ENCODE measurements at places on chromosomes 13 and 19. TPM values are rescaled to one million over a fixed set of nuclear protein-coding genes. Genes with fewer than 3 reads are reported as not detected.

- H3K36me3 ChIP-seq = peaks cover 4% of the 10 kb centered on the region
- no peak overlapping the region for H3K27ac ChIP-seq
- peaks cover 14% of the 10 kb centered on the region for H3K27me3 ChIP-seq
- H3K4me1 ChIP-seq = peaks cover 12% of the 10 kb centered on the region
- DNase-seq = no peak
- H3K4me3 ChIP-seq = no peak overlapping the region
Measured at GRCh38 chr19:7792281-7792680, 29.2 kb downstream of the CLEC4M start.

- no peak overlapping the region for H3K27ac ChIP-seq
- peaks cover 2% of the 10 kb centered on the region for H3K27me3 ChIP-seq
- H3K36me3 ChIP-seq = no peaks in the 10 kb centered on the region
- H3K4me3 ChIP-seq = no peak overlapping the region
- H3K4me1 ChIP-seq = peaks cover 10% of the 10 kb centered on the region
- DNase-seq = no peak
Measured at GRCh38 chr13:77460195-77460594, 75.3 kb upstream of the SCEL start.

DNA sequence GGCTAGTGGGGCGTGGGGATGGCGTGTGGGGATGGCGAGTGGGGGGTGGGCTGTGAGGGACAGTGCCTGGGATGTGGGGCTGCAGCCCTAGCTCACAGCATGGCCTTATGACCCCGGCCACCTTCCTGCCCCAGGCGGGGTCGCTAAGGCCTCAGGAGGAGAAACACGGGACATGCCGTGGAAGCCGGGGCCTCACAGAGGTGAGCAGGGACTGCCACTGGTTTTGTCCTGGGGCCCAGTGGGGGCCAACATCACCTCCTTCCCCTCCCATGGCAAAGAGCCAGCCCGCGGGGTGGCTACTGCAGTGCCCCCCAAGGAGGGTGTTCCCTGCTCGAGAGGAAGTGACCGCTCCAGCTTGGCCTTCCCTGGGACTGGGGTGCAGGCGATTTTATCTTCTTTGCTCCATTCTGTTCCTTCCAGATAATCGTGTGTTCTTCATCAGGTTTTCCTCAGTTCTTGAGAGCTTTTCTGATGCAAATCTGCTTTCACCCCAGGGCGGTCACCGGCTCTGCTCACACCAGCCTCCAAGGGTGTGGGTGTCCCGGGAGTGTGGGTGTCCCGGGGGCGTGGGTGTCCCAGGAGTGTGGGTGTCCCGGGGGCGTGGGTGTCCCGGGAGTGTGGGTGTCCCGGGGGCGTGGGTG, 1.2 kb downstream of the F7 start:
- peaks cover 4% of the 10 kb centered on the region for H3K36me3 ChIP-seq
- H3K27me3 ChIP-seq = peaks cover 3% of the 10 kb centered on the region
- no peak overlapping the region for H3K27ac ChIP-seq

DNA sequence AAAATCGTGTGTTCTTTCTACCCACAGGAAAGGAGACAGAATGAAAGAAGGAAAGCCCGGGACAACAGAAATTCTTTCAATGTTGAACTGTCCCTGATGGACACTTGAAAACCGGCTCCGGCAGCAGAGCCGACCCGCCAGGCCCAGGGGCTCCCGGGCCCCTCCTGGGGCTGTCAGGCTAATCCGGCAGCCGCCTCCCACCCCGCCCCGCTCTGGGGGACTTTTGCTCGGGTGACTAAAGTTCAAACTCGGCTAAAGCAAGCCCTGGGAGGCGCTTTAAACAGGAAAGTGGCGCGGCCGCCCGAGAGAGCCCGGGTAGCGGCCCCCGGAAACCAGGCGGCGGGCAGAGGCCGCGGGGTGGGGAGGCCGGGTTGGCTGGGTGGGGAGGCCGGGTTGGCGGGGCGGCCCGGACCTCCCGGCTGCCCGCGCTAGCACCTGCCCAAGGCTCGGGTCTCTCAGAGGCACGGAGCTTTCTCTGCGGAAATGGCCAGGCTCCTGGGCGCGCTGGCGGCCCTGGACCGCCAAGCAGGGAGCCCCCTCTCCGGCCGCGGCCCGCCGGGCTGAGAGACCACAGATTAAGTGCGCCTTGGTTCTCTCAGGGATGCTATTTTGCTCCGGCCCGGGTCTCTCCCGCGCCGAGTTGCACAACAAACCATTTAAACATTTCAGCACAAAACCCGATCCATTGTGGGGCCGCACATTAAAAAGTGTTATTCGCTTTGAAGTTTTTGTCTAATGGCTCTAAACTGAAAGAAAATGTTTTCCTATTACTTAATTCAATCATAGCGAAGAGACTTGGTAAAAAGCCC, 2.6 kb upstream of the GSX1 start:
- H3K4me3 ChIP-seq = peak overlapping the region; percentile 34
- no peak overlapping the region for H3K27ac ChIP-seq
- H3K4me1 ChIP-seq = peaks cover 28% of the 10 kb centered on the region
- no peak for DNase-seq
- H3K27me3 ChIP-seq = peaks cover 26% of the 10 kb centered on the region

GRCh38 chr19:20162821-20163220, 4.2 kb upstream of the ZNF486 start:
- H3K27ac ChIP-seq = peak overlapping the region; percentile 92
- DNase-seq = peak; percentile 42
- no peak overlapping the region for H3K4me3 ChIP-seq
- H3K36me3 ChIP-seq = peaks cover 21% of the 10 kb centered on the region

- DNase-seq = no peak
- H3K36me3 ChIP-seq = no peaks in the 10 kb centered on the region
- H3K27me3 ChIP-seq = no peaks in the 10 kb centered on the region
- peaks cover 5% of the 10 kb centered on the region for H3K4me1 ChIP-seq
- H3K27ac ChIP-seq = no peak overlapping the region
Measured at GRCh38 chr13:40438999-40439797, 227.2 kb downstream of the FOXO1 start.

GRCh38 chr13:28889086-28889732, 69.1 kb downstream of the MTUS2 start:
- no peaks in the 10 kb centered on the region for H3K36me3 ChIP-seq

DNA sequence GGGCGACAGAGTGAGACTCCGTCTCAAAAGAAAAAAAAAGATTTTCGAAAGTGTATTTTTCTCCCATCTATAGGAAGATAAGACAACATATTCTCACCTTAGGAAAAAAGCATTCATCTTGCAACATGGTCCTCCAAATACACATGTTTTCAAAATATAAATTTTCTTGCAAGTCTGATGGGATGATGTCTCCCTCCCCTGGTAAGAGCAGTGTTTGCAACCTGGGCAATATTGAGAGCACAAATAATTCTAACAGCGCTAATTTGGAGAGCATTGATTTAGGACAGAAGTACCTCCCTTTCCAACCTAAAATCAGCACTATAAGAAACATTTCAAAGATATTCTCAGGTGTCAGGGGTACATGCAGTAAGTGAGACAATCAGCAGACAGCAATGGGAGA, 61.0 kb upstream of the SHISA2 start:
- no peak overlapping the region for H3K27ac ChIP-seq
- H3K27me3 ChIP-seq = no peaks in the 10 kb centered on the region
- no peaks in the 10 kb centered on the region for H3K4me1 ChIP-seq
- no peak for DNase-seq

DNA sequence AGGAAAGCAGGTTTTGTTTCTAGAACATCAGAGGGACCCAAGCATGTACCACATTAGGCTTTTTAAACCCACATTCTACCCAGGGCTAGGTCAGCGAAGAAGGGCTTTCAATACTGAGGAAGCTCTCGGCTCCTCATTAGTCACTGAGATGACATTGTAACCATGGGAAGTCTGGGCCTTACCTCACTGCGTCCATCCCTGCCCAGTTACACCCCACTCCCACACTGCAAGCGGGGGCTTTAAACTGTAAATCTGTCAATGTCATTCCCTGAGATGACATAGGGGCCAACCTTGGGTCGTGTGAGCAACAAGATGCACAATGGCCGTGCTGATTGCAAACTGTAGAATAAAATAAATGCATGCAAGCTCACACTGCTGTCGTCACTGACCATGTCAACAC, 21.7 kb upstream of the TFDP1 start:
- H3K4me3 ChIP-seq = no peak overlapping the region
- H3K36me3 ChIP-seq = peaks cover 3% of the 10 kb centered on the region
- H3K4me1 ChIP-seq = peaks cover 20% of the 10 kb centered on the region
- peaks cover 18% of the 10 kb centered on the region for H3K27me3 ChIP-seq

DNA sequence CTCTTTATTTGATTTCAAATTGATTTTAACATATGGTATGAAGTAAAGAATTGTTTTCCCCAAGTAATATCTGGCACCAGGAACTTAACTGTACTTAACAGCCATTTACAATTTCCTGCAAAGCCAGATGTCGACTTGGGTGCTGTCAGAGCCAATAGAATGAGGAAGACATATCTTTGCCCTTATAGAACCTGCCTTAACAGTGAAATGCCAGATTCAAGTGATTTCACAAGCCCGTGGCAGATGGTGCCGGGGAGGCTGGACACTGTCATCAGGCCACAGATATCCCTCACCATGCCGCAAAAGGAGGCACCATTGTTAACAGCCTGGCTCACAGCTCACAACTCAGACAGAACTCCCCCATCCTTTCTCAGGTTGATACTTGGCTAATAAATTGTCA, 48.7 kb downstream of the ESD start:
- peaks cover 10% of the 10 kb centered on the region for H3K4me1 ChIP-seq
- peaks cover 6% of the 10 kb centered on the region for H3K27me3 ChIP-seq

- DNase-seq = no peak
- H3K4me3 ChIP-seq = no peak overlapping the region
- H3K4me1 ChIP-seq = no peaks in the 10 kb centered on the region
- H3K27ac ChIP-seq = no peak overlapping the region
Measured at GRCh38 chr13:34349091-34349722, 531.3 kb downstream of the RFC3 start.

DNA sequence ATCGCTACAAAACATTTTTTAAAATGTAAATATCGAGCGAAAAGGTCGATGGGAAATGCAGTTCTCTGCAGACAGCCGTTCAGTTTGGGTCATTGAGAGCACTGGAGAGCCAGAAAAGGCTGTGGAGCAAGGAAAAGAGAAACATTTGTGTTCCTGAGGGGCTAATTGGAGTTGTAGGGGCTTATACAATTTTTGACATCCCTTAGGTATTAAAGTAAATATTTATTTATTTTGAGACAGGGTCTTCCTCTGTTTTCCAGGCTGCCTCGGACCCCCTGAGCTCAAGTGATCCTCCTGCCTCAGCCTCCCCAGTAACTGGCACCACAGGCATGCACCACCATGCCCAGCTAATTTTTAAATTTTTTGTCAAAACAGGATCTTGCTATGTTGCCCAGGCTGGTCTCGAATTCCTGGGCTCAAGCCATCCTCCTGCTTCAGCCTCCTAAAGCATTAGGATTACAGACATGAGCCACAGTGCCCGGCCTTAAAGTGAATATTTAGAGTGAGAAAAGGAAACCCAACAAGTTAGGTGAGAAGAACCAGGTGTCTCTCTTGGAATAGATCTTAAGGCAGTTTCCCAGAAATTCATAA, 825 bp upstream of the YIF1B start:
- peaks cover 31% of the 10 kb centered on the region for H3K4me1 ChIP-seq
- H3K27ac ChIP-seq = peak overlapping the region; percentile 37
- peaks cover 5% of the 10 kb centered on the region for H3K36me3 ChIP-seq

GRCh38 chr19:18412610-18413239, 6.5 kb upstream of the SSBP4 start:
- no peak for DNase-seq
- no peak overlapping the region for H3K27ac ChIP-seq
- peaks cover 8% of the 10 kb centered on the region for H3K4me1 ChIP-seq
- H3K27me3 ChIP-seq = peaks cover 15% of the 10 kb centered on the region
- no peaks in the 10 kb centered on the region for H3K36me3 ChIP-seq
- H3K4me3 ChIP-seq = peak overlapping the region; percentile 24

DNA sequence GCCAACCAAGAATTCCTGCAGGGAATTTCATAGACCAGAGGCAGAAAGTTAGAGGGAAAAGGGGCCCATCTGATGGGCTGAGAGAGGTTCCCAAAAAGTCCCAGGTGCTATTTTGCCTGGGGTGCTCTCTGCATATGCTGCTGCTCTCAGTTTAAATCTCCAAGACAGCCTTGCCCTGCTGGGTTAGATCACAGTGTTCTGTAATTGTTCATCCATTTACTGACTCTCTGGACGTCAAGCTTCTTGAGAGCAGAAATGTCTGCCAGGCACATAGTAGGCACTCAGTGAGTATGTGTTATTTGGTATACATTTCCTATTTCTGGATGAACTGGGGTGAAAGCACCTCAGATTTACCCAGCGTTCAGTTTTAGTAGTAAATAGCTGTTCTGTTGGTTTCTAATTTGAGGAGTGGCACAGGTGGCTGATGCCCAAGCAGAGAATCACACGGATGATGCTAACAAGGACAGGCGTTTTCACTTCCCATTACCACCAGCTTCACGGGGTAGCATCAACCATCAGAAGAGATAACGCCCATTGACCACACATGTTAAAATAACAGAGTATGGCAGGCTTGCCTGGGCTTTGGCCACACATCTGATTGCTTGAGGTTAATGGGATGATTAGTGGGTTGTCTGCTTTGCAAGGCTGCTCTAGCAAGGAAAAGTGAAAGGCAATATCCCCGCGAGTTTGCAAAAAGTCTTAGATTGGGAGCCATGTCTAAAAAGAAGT, 161.1 kb downstream of the SLC7A1 start:
- peaks cover 9% of the 10 kb centered on the region for H3K4me1 ChIP-seq
- H3K27me3 ChIP-seq = no peaks in the 10 kb centered on the region
- H3K4me3 ChIP-seq = no peak overlapping the region
- no peaks in the 10 kb centered on the region for H3K36me3 ChIP-seq

GRCh38 chr13:46662690-46663089, 109.7 kb downstream of the LRCH1 start:
- peaks cover 72% of the 10 kb centered on the region for H3K4me1 ChIP-seq
- peak overlapping the region; percentile 100 for H3K27ac ChIP-seq
- peak overlapping the region; percentile 48 for H3K4me3 ChIP-seq
- no peak for DNase-seq
- peaks cover 10% of the 10 kb centered on the region for H3K36me3 ChIP-seq
- H3K27me3 ChIP-seq = no peaks in the 10 kb centered on the region

GRCh38 chr13:93927431-93927830, 552.1 kb downstream of the DCT start:
- no peak overlapping the region for H3K4me3 ChIP-seq
- H3K27ac ChIP-seq = no peak overlapping the region
- no peaks in the 10 kb centered on the region for H3K4me1 ChIP-seq
- no peaks in the 10 kb centered on the region for H3K27me3 ChIP-seq
- DNase-seq = no peak
- no peaks in the 10 kb centered on the region for H3K36me3 ChIP-seq

CAPN12 gene
- total RNA-seq = 2.9 TPM

ZNF90 gene
- 16.7 TPM for total RNA-seq

ZNF225 gene
- total RNA-seq = 7.1 TPM

MAMSTR gene
- total RNA-seq = 1.5 TPM

STK11 gene
- total RNA-seq = 63.9 TPM

FCHO1 gene
- 2.7 TPM for total RNA-seq

ZNF560 gene
- not detected for total RNA-seq
